ENCODE measurements at places on chromosomes 6 and 20. TPM values are rescaled to one million over a fixed set of nuclear protein-coding genes. Genes with fewer than 3 reads are reported as not detected.

The OR2J3 gene
- total RNA-seq: not detected

The SSTR4 gene
- not detected for total RNA-seq

The FERMT1 gene
- total RNA-seq: 72.6 TPM

The SAYSD1 gene
- 12.2 TPM for total RNA-seq

The MATN4 gene
- not detected for total RNA-seq

The SLC25A27 gene
- 3.8 TPM for total RNA-seq

Data from PC-3 (cell line).